ENCODE measurements at places on chromosomes 5 and 9.
A peak's percentile ranks its signal among the peaks of the same experiment; 100 is the strongest.

DNA sequence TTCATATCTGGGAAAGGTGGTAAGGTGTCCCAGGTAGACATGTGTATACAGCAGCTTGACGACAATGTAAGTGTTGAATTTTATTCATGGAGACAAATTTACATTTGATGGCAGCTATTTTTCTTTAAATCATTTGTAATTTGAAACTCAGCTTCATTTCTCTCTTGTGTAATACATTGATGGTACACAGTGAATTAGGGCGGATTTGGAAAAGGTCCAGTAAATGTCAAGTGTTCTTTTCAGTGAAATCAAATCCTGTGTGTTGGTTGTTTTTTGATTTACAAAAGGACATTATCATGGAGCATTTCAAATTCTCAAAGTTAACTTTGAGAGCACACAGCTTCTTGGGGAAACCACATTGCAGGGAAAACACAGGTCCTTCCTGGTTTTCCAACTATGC lies 30.0 kb upstream of the PCSK1 start:
- no peak for DNase-seq

- no peak for DNase-seq
These were observed 561.3 kb downstream of the IRX1 start for GRCh38 chr5:4156889-4157288.

DNA sequence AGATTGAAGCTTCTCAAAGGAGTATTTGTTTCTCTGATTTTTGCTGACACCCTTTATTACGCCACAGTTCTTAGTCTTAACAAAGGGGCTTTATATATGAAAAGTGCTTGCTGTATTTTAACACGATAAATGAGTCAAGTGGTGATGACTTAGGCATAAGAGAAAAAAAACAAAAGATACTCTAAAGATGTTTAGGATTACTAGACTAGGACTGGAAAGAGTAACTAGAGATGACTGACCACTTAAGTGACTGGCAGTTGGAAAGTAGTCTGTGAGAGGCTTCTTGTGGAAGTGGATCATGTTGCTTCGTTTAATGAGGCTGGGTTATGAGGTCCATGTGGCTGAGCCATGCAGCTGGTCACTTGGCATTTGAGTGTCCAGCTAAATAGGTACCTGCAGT lies 69.4 kb upstream of the ACTBL2 start:
- DNase-seq, result no peak

- DNase-seq, result no peak
These were observed 282.6 kb downstream of the SMARCA2 start for GRCh38 chr9:2297771-2298170.

DNA sequence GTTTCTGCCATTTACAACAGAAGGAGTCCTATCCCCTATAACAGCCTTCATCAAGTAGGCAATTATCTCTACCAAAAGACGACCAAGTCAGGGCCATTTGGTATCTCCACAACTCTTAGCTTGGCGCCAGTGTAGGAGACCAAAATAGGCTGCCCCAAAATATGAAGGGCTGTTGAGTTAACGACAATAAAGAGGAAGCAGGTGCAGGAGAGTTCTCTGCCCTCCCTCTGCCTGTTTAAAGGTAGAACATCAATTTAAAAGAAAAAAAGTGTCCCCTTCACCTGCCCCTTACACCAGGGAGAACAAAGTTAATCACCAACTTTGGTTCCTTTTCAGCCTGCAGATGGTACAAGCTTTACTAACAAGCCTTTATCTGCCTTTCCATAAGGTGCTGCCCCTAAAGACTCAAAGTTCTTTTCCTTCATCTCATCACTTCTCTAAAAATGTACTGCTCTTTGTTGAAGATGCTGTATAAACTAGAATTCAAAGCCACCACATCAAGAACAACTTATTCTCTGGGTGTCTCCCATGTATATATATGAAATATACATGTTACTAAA lies 33.3 kb downstream of the PPP1R2B start:
- DNase-seq, result no peak

- no peak for DNase-seq
These were observed 15.8 kb downstream of the MCIDAS start for GRCh38 chr5:55211184-55211874.

GRCh38 chr5:168736281-168736831 lies 157.2 kb upstream of the PANK3 start:
- DNase-seq, result no peak

- DNase-seq, result no peak
These were observed 56.1 kb upstream of the PHYKPL start for GRCh38 chr5:178288401-178289368.

DNA sequence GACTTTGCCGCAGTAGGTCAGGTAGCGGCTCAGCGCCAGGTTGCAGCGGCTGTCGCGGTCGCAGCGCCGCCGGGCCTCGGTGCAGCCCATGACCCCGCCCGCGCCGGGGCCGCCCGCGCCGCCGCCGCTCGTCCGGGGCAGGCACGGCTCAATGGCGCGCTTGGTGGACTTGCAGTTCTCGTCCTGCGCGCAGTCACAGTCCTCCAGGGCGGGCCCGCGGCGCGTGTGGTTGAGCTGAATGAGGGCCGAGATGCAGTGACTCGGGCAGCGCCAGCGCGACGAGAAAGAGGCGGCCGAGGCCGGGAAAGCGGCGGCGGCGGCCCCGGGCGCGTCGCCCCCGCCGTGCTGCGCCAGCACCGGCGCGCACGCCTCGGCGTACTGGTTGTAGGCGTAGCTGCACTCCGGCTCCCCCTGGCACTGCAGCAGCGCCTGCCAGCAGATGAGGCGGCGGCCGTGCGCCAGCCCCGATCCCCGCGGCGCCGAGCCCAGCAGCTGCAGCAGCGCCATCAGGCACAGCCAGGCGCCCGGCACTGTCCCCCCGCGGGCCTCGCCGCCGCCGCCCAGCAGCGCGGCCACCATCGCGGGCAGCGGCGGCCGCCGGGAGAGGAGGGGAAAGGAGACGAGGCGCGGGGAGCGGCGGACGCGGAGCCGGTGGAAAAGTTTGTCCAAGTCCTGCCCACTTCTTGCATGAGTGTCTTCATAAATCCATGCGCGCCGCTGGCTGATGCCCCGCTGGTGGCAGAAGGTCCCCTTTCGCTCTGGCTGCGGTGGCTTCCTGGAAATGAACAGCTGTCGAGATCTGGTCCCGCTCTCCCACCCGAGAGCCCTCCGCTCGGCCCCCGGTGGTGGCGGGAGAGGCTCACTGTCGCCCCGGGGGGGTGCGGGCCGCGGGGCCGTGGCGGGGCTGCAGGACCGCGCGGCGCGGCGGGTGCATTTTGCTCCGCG lies 833 bp downstream of the GAS1 start:
- DNase-seq, result no peak

GRCh38 chr9:125517577-125517976 lies 189.4 kb downstream of the MAPKAP1 start:
- DNase-seq, result no peak

DNA sequence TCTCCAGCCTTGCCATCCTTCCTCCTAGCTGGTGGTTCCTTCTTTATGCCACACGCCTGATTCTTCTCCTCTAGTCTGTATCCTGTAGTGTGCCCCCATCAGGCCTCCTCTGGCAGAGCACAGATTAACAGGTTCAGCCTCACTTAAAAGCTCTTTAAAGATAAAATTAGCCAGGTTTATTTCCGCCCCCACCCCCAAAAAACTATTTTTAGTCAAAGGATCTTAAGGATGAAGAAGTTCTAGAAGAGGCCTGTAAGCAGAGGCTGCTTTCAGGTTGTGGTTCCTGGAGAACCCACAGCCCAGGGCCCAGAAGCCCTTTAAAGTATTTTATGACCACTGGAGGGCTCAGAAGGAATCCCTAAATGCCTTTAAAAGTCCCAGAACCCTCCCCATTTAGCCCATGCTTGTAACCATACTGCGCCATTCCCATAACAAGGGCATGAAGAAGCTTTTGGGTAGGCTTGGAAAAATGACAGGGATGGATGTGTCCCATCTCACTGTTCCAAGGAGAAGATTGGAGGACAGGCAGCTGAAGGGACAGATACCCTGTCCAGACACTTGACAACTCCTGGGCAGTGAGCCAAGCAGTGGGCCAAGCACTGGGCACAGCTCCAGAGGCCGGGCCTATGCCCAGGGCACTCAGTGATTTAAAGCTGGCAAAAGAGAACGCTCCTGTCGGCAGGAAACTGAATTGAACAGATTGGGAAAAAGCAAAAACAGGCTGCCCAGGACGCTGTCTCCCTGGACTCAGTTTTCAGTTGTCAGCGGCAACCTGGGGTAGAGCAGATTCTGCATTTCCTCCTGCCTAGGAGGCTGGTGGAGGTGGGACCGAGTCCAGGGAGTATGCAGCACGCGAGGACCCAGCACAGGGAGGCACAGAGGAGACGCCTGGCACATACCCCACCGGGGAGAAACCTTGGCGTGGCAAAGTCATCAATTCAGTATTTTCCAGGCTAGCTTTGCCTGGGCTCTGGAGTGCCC lies 106.3 kb upstream of the SSBP2 start:
- peak; percentile 28 for DNase-seq

DNA sequence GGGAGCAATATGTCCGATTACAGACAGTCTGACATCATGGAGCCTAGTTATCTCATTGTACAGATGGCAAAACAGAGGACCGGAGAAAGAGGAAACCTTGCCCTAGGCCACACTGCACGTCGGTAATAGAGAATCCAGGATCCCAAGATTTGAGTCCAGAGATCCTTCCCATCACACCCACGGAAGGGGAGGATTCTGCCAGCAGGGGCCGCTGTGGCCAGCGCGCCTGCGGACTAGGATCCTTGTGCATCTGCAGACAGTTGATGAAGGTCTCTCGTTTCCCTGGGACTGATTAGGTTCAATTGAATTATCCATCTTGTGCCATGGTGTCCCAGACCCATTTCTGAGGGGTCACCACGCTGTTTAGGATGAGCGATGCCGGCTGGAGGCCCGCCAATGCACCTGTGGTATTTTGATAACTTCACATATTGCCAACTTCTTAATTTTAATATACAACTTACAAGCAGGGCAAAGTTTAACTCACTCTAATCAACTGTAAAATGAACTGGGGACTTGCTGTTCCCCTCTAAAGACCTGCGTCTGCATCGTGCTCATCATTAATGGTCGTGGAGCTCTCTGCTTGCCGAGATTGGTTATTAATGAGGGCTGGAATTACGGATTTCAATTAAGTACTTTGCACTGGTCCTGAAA lies 592.7 kb upstream of the BRINP1 start:
- no peak for DNase-seq

GRCh38 chr5:53068291-53068836 lies 41.2 kb downstream of the MOCS2 start:
- DNase-seq, result no peak

DNA sequence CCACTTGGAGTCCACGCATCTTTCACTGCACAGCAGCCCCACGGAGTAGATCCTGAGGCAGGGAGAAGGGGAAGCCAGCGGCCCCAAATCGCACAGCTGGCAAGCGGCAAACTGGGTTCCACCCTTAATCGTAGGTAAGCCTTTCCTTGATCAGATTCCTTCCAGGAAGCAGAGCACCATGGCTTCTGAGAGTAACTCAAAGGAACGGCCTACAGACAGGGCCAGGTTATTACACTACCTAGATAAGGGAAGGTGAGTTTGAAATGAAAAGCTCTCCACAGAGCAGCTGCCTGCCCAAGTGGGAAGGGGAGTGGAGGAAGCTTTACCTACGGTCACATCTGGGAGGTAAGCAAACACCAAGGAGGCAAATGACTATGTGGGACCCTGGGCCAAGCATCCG lies 7.9 kb downstream of the DAP start:
- DNase-seq, result no peak

GRCh38 chr9:36137392-36138004 lies 965 bp downstream of the GLIPR2 start:
- no peak for DNase-seq

DNA sequence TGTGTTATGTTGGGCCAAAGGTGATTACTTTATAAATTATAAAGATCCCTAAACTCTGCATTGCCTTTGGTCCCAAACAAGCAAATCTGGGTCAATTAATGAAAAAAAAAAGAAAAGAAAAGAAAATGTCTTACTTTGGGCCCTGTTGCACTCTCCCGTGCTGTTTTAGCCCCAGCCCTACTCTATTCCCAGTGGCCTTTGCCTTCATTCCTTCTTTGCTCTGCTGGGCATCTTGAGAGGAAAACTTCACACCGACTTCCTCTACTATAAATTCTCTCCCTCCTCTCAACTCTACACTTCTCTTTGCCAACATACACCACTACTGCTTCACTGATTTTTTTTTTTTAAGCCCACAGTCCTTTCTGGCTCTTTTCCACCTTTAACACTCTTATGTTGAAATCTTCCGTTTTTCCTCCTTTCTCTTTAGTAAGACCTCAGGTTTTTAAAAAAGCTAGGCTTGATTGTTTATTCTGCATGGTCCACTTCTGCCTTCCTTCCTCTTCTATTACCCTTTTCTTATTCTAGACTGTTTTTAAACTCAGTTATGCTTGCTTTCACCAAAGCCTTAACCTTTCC lies 4.5 kb upstream of the MSMP start:
- DNase-seq, result no peak

DNA sequence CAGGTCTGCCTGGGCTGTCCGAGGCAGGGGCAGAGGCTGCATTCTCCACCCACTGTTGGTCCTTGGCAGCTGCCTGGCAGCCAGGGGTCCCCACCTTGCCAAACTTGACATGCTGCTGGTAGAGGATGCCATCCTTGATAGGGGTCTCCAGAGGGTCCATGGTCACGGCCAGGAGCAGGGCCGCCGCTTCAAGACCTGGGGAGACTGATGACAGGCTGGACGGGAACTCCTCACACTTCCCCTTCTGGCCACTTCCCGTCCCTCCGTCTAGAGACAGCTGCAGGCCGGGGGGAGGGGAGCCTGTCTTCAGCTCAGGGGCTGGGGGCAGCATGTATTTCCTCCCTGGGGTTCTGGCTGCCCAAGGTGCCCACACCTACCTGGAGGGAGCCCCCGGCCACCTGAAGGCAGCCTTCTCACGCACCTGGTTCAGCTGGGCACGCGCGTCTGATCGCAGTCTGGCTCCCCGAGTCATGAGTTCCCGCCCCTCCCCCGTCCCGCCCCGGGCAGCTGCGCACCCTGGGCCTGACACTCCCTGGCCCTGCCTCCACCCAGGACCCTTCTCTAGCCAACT lies at the start of gene DOK3:
DOK3 (minus strand) TSS at position 446 of the 571 bp plus-strand sequence; CDS start at position 160, 286 bp downstream.
- no peak for DNase-seq

- DNase-seq, result no peak
These were observed 38.9 kb upstream of the HMGCS1 start for GRCh38 chr5:43352131-43352530.

GRCh38 chr5:158463938-158464337 lies 605.0 kb upstream of the CLINT1 start:
- peak; percentile 37 for DNase-seq

DNA sequence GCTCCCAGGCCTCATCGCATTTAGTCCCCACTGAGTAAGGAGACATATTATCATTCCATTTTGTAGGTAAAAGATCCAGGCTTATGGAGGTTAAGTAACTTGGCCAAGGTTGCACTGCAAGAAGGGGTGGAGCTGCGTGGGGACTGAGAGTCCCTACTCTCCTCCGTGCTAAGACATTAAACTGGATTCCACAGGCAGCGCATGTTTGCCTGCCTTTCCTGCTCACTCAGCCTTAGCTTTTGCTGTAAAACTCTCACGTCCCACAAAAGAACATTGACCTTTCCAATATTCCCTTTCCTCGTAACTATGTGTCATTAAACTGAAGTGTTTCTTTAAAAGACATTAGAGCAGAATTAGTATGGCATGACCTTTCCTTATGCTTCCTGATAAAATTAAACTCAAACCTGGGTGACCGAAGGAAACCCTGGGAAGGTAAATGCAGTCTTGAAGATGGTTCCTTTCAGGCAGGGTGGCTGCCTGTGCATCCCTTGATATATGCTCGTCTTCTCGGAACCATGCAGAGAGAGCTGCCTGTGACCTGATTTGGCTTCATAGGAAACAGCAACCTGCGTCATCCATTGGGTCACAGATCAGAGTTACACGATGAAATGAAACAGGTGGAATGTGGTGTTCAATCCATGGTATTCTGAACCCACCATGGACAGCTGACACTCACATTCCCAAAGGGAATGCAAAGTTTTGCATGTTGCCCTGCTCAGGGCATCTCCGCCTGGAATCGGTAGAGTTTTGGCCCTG lies 85.9 kb downstream of the TMEM252 start:
- no peak for DNase-seq

- no peak for DNase-seq
These were observed 414.7 kb upstream of the SGCD start for GRCh38 chr5:155912291-155912690.

All from omental fat pad (tissue), 4 donors.